ENCODE measurements at places on chromosomes 3 and 15.

DNA sequence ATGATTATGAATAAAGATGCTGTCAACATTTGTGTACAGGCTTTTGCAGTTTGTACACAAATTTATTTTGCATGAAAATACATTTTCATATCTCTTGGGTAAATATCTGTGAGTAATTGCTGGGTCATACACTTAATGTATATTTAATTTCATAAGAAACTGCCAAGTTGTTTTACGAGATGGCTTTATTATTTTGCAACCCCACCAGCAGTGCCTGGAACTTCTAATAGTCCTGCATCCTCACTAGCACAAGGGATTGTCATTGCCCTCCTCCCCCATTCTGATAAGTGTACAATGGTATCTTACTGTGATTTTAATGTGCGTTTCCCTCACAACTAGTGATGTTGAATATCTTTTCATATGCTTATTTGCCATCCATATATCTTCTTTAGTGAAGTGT is 45.2 kb downstream of the ASTE1 start:
- no peak for DNase-seq

- DNase-seq, result no peak
These were observed 142.4 kb downstream of the ANXA2 start for GRCh38 chr15:60255390-60255789.

DNA sequence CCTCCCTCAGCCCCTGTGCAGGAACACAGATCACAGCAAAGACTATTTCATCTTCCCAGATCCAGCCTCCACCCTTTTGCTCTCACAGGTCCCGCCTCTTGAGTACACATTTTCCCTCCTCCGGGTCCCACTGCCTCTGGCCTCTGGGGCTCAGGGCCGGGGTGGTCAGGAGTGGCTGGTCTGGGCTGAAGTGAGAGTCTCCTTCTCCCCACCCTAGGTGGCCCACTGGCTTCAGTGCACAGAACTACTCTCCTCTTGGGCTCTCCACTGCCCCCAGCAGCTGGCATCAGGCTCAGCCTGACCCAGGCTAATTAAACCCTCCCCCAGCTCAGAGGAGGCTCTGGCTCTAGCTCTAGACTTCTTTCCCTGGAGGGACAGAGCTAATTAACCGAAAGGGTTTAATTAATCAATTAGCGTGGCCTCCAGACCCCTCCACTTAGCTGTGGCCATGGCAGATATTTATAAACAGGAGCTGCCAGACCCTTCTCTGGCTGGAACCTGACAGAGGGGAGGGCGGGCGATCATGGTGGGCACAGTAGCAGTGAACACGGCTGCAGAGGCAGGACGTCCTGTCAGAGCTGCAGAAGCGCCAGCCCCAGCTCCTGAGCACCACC is 15.1 kb downstream of the DUSP7 start:
- no peak for DNase-seq

GRCh38 chr15:52733088-52733487 is 53.9 kb upstream of the ATOSA start:
- peak; percentile 41 for DNase-seq

- DNase-seq, result no peak
These were observed 147.4 kb upstream of the UMPS start for GRCh38 chr3:124582621-124583395.

- DNase-seq, result no peak
These were observed 42.0 kb downstream of the UMPS start for GRCh38 chr3:124772081-124772831.

DNA sequence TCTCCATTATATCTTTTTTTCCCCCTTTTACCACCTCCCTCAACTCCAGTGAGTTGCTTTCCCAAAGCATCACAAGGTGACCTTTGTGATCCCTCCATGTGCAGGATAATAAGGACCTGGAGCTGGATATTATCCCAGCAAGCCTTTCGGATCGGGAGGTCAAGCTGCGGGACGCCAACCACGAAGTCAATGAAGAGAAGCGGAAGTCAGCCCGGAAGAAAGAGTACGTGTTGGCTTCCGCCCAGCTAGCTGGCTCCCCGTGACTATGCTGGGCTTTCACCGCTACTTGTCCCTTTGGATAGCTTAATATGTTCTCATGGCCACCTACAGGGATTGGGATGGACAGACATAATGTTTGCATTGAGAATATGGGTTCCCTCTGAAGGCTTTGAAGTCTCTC is 273.7 kb upstream of the UMPS start:
- no peak for DNase-seq

DNA sequence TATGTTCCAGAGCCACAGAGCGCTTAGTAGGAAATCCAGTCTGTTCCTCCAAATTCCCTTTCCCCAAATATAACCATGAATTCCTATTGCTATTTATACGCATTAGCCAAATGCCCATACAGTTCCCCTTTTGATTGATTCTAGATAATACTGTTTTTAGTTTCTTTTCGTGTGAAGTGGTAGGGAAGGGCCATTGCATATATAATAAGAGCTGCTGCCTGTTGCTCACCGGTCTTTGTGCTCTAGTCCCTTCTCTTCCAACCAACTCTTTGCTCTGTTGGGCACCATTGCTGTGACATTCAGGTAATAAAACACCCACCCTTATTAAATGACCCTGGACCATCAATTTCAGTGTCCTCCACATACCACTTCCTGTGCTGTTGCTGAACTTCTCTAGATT is 379.9 kb upstream of the KCNMB2 start:
- no peak for DNase-seq

DNA sequence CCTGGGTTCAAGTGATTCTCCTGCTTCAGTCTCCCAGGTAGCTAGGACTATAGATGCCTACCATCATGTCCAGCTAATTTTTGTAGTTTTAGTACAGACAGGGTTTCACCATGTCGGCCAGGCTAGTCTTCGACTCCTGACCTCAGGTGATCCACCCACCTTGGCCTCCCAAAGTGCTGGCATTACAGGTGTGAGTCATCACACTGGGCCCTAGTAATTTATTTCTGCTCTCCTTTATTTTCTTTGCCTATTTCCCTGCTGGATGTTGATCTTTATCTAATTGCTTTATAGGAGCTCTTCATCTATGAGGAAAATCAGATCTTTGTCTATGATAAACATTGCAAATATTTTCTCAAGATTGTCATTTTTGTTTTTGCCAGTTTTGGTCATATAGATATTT is 31.7 kb downstream of the UQCC5 start:
- no peak for DNase-seq

DNA sequence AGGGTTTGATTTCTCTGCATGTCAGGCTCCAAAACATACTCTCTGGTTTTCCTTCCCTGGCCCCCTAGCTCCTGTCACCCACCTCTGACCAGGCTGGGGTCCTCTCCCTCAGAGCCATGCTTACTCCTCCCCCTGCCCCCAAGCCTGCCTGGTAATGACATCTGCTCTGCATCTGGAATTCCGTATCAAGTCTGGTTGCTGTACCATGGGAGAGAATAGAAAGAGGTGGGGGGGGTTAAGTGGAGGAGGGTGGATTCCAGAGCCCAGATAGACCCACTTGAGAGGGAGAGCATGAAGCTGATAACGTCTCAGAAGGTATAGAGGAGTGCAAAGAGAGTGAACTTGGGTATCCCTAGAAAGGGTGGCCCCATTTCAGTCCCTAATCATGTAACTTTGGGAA is 4.2 kb downstream of the IGDCC4 start:
- no peak for DNase-seq

DNA sequence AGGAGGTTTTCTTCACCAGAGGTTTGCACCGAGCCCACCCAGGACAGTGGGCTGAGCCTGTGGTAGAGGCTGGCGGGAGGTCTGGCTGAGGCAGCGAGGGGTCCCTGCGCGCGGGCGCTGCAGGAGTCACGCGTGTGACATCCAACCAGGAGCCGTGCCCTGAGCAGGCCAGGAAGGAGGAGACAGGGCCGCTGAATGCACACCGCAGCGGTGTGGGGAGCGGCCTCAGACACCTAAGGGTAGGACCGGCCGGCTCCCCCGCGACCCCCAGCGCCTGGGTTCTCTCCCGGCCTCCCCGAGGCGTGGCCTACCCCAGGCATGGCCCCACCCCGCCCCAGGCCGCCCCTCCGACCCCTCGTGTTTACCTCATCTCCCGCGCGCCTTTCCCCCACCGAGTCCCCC is 412 bp downstream of the SLC41A3 start:
- DNase-seq, result no peak

GRCh38 chr15:74196175-74196574 is 6.4 kb downstream of the STRA6 start:
- DNase-seq, result no peak

GRCh38 chr15:59420108-59420507 is 17.9 kb upstream of the FAM81A start:
- no peak for DNase-seq

GRCh38 chr3:74550686-74551085 is 63.8 kb downstream of the CNTN3 start:
- DNase-seq, result no peak

GRCh38 chr3:100260081-100260684 is 609 bp upstream of the TBC1D23 start:
- DNase-seq, result peak; percentile 73

- no peak for DNase-seq
These were observed 10.0 kb downstream of the ATP13A3 start for GRCh38 chr3:194476784-194477183.

- DNase-seq, result no peak
These were observed 149.0 kb downstream of the APBA2 start for GRCh38 chr15:29034593-29035335.

GRCh38 chr3:16140116-16140893 is 34.2 kb upstream of the GALNT15 start:
- DNase-seq, result no peak

DNA sequence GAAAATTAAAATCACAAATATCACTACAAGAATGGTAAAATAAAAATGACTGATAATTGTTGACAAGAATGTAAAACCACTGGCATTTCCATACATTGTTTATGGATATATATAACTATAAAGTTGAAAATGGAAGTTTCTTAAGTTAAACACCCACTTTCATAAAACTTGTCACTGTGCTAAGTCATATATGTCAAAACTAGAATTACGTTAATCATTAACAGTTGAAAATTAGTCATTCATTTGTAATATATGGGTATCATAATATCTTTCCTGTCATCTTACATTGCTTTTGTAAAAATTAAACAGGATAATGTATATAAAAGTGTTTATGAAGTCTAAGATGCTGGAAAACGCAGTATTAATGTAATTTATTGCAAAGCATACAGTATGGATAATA is 1398.6 kb upstream of the ALCAM start:
- DNase-seq, result no peak

DNA sequence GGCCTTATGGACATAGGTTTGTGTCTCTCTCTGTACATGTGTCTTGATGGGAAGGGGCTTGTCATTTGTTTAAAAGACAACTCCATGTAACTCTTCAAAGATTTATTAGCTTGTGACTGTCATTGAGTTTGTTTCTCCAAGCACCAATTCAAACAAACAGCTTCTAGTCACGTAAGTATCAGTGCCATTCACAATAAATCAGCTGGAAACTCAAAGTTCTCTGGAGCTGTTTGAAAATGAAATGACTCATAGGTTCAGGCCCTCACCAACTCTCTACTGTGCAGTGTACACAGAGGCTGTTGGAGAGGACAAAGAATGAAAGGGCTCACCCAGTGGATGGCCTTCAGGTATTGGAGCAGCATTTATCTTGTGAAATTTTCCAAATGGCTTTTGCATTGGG is 476.3 kb downstream of the AGBL1 start:
- no peak for DNase-seq

GRCh38 chr3:168457954-168458539 is 362.3 kb upstream of the GOLIM4 start:
- DNase-seq, result no peak

DNA sequence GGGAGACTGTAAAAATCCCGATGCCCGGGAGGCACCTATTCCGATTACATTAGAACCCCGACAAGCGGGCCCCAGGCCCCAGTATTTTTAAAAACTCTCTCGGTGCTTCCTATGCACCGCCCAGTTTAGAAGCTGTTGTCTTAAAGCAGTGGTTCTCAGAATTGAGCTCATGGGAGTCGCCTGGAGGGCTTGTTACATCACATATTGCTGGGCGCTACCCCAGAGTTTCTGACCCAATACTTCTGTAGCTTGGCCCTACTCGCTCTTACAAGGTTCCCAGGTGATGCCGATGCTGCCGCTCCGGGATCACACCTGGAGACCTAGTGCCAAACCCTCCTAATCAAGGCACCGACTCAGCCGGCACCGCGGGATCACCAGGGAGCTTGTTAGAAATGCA is 35.2 kb downstream of the CPN2 start:
- DNase-seq, result no peak

- no peak for DNase-seq
These were observed 17.3 kb downstream of the HDAC11 start for GRCh38 chr3:13497386-13497785.

- no peak for DNase-seq
These were observed 47.6 kb downstream of the OSTN start for GRCh38 chr3:191246630-191247029.

DNA sequence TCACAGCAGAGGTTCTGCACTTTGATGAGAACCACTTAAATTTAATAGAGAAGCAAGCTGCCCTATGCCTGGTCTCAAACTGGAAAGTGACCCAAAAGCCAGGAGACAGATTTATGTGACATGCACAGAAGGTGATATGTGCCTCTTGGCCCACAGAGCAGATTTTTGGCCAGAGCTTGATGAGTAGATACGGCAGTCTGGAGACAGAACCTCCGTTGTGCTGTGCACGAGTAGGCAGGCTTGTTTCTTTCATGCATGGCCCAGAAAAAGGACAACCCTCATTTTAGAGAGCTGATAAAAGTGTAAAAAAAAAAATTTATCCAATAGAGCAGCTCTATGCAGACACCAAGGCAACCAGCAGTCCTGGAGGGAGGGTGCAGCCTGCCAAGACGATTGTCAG is 423.1 kb downstream of the CNTN6 start:
- no peak for DNase-seq

DNA sequence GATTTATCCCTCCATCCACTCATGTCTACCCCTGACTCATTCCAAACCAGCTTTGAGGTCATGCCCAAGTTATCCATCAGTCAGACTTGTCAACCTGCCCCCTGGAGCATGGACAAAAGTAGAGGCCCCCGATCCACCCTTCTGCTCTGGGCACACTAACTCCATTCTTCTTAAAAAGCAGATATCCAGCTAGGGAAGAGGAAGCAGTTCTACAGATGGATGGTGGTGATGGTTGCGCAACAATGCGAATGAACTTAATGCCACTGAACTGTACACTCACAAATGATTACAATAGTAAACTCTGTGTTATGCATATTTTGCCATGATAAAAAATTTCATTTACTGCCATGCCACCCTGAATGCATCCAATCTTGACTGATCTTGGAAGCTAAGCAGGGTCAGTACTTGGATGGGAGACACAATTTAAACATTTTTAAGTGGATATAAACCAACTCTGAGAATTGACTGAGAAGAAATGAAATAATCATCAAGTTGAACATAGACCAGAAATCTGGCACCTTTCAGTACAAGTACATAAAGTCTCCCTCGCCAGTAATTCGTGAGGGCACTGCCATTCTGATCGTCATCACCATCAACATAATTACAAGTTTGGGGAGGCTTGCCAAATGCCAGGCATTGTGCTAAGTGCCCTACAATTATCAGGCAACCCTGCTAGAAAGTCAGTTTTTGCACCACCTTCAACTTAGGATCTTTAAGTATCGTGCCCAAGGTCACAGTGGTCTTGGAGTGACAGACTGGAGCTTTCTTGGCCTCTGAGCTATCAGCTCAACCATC is 124.8 kb downstream of the ATP10A start:
- no peak for DNase-seq

GRCh38 chr3:173892547-173892946 is 495.0 kb downstream of the NLGN1 start:
- no peak for DNase-seq

Data from GF-D8 (cell line).